ENCODE measurements at places on chromosomes 16 and 17.

GRCh38 chr17:21280081-21280518 is 4.4 kb upstream of the MAP2K3 start:
- DNase-seq = peak; percentile 91

DNA sequence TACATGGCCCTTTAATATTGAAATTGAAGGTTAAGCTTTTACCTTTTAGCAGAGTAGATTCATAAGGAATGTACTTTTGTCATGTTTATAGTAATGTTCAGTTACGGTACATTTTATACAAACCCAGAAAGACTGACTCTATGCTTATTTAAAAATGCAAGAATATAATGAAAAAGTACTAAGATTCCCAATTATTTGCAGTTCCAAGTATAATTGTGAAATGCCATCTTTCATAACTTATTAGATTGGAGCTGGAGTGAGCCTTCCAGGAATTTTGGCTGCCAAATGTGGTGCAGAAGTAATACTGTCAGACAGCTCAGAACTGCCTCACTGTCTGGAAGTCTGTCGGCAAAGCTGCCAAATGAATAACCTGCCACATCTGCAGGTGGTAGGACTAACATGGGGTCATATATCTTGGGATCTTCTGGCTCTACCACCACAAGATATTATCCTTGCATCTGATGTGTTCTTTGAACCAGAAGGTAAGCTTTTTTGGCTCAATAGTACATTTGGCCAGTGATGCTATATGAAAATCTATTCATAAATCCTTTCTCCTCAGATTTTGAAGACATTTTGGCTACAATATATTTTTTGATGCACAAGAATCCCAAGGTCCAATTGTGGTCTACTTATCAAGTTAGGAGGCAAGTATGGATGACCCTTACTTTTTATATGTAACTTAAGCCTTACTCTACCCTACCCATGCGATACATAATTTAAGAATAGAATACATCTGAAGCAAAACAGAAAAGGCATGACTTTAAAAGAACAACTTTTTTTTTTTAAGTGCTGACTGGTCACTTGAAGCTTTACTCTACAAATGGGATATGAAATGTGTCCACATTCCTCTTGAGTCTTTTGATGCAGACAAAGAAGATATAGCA is 4.2 kb downstream of the SRSF2 start:
- DNase-seq = no peak

DNA sequence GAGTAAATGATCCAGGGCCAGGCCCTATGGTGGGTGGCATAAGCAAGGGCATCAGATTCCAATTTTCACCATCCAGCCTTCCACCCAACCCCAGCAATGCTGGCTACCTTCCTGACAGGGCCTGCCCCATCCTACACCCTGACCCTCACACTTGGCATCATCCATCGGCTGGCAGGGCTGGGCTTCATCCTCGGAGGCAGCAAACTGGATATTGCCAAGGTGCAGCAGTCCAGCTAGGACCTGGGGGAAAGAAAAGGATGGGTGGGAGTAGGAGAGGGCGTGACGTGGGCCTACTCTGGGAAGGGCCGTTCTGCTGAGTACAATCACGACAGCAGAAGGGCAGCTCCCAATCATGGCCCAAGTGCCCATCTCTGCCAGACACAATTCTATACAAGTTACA is 23.5 kb downstream of the MYO19 start:
- DNase-seq = no peak

DNA sequence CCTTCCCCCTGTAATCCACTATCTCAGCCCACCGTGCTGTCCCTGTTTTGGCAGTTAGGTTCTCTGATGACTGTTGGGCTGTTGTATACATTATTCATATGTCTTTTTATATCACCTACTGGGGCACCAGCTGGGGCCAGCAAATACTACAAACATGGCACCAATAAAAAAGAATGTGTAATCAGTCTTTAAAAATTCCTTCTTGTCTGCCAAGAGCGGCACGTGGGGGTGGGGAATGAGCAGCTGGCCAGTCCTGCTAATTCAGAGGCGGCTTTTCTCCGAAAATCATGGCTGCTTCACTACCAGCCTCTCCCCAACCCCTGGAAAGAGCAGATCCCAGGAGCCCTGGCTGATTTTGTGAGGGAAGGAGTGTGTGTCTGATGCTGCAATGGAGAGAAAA is 77.7 kb upstream of the EEF2KMT start:
- no peak for DNase-seq

GRCh38 chr16:17365591-17366298 is 105.0 kb downstream of the XYLT1 start:
- DNase-seq = no peak

DNA sequence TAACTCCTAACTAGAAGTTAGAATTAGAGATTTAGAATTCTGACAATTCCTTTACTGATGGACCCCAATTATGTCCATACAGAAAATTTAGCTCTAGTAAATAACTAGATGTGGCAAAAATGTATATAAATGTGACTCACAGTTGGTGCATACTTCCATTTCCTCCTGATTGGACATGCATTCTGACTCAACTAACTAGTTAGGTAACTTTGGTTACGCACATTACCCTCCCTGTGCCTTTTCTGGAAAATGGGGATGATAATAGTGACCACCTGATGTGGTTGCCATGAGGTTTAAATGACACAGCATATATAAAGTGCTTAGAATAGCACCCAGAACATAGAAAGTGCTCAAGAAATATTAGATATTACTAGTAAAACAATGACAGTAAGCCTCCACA is 550.0 kb upstream of the SALL1 start:
- no peak for DNase-seq

GRCh38 chr16:22262460-22262859 is 34.7 kb upstream of the POLR3E start:
- no peak for DNase-seq

DNA sequence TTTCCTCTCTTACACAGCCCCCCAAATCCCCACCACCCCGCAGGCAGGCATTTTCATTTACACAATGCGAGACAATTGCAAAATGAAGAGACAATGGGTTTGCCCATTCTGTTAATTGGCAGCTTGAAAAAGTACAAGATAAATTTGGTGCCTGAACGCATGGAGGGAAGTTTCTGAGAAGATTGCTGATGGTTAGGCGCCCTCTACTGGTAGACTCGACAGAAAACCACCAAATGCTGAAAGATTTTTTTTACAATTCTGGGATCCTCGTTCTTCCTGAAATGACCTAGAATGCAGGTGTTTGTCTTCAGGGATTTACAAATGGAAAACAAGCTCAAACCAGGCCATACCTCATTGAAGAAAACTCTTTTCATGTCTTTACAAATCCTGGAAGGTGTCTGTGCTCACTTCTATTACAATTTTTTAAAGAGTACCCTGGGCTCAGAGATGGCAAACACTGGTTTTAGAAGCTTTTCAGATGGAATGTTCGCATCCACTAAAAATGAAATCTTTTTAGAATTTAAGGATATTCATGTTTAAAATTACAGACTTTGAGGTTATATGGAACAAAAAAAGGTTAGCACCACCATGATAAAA is 338.5 kb downstream of the PMP22 start:
- peak; percentile 39 for DNase-seq

DNA sequence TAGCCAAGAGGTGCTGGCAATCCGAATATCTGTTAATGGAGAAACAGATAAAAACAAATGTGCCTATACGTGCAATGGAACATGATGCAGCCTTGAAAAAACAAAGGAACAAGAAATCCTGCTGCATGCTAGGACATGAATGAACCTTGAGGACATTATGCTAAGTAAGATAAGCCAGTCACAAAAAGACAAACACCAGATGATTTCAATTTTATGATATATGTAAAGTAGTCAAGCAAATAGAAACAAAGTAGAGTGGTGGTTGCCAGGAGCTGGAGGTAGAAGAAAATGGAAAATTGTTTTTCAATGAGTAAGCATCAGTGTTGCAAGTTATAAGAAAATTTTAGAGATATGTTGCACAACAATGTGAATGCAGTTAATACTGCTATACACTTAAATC is 409.7 kb upstream of the CDH8 start:
- no peak for DNase-seq

DNA sequence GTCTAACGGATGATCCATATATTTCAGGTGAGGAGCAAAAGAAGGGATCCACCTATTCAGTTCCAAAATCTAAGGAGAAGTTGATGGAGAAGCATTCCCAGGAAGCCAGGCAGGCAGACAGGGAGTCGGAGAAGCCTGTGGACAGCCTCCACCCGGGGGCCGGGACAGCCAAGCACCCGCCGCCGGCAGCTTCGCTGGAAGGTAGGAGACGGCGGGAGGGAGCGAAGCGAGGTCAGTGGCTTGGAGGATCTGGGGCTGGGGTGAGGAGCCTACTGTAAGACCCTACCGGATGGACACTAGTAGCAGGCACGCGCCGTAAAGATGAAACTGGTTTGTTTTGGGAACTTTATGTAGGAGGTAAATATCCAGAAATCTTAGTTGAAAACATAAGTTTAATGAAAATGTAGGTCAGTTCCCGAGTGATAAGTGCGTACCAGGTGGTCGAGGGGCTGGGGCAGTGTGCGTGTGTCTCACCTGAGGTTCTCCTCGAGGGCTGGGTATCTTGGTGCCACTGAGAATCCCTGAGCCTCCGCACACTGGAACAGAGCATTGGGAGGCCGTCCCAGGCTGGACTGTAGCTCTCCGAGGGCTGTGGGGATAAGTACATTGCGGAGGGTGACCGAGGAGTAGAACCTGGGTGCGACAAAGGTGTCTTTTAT is 714 bp downstream of the SPATA33 start:
- DNase-seq = no peak

GRCh38 chr17:49414271-49414621 is 436 bp downstream of the PHB1 start:
- no peak for DNase-seq

DNA sequence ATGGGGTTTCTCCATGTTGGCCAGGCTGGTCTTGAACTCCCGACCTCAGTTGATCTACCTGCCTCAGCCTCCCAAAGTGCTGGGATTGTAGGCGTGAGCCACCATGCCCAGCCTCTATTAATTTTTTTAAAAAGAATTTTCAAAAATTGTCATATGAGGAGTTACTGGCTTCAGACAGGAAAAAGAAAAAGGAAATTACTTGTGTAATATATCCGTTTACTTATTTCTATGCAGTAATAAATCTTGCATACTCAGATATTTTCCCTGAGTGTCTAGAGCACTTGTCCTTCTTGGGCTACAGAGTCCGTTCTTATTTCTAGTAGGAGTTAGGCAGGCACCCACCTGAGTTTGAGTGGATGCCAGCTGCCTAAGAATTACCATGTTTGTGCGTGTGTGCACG is 85.8 kb downstream of the VMP1 start:
- DNase-seq = no peak

GRCh38 chr16:6482696-6483468 is 849.8 kb upstream of the RBFOX1 start:
- no peak for DNase-seq

GRCh38 chr17:62085511-62086408 is 20.7 kb upstream of the MED13 start:
- no peak for DNase-seq

DNA sequence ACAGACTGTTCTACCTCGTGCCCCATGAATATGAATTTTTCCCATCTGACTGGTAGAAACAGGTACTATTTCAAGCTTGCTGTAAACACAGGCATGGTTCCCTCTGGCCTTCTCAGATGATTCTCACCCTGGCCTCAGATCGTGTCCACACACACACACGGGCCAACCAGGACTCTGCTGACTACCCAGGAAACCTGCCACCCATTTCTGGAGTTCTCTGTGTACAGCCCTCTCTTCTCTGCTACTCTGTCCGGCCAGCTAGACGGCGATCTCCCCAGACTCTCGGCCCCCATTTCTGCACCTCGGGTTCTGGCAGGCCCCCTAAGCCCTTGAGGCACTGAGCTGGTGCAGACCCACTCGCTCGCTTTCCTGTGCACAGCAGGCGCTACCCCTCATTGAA is 31.2 kb downstream of the RPA1 start:
- no peak for DNase-seq

GRCh38 chr17:16928406-16929034 is 43.4 kb downstream of the TNFRSF13B start:
- DNase-seq = no peak

- DNase-seq = no peak
Observed at GRCh38 chr16:78469787-78470186, 370.3 kb downstream of the WWOX start.

- no peak for DNase-seq
Observed at GRCh38 chr17:10171122-10171571, 27.3 kb downstream of the GAS7 start.

DNA sequence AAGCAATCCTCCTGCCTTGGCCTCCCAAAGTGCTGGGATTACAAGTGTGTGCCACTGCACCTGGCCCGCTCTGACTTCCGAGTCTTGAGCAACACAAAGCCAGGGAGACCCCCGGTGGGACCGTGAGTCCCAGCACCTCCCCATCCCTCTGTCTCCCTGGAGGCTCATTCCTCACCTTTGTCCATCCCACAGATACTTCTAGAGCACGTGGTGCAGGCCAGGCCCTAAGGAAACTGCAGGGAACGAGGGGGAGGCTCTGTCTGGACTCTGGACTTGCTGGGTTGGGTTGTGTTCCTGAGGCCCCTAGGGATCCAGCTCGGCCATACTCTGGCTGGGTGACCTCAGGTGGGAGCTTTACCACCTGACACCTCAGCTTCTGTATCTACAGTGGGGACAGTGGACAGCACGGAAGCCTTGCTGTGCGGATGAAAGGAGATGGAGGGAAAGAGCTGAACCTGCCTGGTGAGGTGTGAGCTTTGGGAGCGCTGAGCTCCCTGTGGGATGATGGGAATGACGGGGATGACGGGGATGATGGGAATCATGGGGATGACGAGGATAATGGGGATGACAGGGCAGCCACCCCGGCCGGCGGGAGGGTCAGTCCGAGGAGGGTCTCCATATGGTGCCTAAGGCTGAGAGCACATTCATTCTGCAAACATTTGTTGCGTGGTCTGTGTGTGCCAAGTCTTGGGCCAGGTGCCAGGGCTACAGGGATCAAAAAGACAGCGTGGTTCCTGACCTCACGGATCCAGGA is 26.6 kb downstream of the C16orf74 start:
- DNase-seq = no peak

GRCh38 chr17:50541716-50542688 is 5.0 kb upstream of the SPATA20 start:
- DNase-seq = peak; percentile 88

GRCh38 chr16:8547762-8548161 is 42.5 kb downstream of the TMEM114 start:
- DNase-seq = no peak

GRCh38 chr17:17730250-17730935 is 49.1 kb downstream of the RAI1 start:
- no peak for DNase-seq

- DNase-seq = no peak
Observed at GRCh38 chr17:49549691-49550678, 25.7 kb upstream of the NXPH3 start.

- no peak for DNase-seq
Observed at GRCh38 chr17:43976963-43977837, 23.5 kb upstream of the PYY start.
